ENCODE measurements at places on chromosomes 3 and 15.
A peak's percentile ranks its signal among the peaks of the same experiment; 100 is the strongest.

DNA sequence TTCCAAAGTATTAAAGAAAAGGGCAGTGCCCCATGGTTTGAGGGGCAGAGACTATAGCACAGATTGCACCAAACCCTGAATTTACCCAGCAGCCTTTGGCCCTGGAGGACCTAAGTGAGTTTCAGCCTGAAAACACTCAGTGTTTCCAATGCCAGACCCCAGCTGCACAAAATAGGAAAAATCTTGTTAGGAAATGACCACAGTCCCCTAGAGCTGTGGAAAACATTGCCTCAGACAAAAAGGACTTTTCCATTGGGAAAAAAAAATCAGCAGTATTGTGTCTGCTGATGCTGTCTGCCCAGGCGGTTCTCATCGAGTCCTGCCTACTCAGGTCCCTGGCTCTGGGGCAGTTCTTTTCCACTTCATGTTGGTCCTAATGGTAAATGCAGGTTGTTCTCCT lies 121.7 kb upstream of the DLG1 start:
- no peak for DNase-seq

DNA sequence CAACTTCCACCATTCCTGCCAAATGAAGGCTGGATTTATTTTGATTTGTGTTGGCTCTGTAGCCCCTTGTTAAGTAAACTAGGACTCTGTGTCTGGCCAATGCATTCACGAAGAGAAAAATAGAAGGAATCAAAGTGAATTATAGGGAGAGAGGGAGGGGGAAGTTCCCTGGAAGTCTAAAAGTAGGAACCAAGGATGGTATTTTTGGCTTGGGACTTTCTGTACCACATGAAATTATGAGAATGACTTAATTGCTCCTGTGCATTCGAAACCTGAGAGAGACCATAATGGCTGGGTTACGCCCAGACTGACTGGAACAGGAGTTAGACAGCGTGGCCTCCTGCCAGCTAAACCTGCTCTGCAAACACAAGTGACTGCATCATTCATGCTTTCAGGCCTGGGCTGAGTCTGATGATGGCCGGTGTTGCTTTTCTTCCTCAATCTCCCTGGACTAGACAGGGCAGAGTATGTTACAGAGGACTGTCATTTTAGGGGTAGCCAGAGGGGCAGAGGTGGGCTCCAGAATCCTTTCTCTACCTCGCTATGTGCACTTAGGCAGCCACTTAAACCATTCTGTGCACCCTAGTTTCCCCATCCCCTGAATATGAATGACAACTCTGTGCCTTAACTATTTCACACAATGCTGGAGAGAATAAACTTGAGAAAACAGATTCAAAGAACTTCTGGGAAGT lies 58.9 kb downstream of the MYO1E start:
- peak; percentile 29 for DNase-seq

GRCh38 chr3:133979553-133979952 lies 50.2 kb downstream of the SLCO2A1 start:
- no peak for DNase-seq

GRCh38 chr3:196643201-196643749 lies 3.8 kb downstream of the NRROS start:
- no peak for DNase-seq

GRCh38 chr3:69997631-69998307 lies 1.8 kb upstream of the SAMMSON start:
- DNase-seq, result no peak

DNA sequence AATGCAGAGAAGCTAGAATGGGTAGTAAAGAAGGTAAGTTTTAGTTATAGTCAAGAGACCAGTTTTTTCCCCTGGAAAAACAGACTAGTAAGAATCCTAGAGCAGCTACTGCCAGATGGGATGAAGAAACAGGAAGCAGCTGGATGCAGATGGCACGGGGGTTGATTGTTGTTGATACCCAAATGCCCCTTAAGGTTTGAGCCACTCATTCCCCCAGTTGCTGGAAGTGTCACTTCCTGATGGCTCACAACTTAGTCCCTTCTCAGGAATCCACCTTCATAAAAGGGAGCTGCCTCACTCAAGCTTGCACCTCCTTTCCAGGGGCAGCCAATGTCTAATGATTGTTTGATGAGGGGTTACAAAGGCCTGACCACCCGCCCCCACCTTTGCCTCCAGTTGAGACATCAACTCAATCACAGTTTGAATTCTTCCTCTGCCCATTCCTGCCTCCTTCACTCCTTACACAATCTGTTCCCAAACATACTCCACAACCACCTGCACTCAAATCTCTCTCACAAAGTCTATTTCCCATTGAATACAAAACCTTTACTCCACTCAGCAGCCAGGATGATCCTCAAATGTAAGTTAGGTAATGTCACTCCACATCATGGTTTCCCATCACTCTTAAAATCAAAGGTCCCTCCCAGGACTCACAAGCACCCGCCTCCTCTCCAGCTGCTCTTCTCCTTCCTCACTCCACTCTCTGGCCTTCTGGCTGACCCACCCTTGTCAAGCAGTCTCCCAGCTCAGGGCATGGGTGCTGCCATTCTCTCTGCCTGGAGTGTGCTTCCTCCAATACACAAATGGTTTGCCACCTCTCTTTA lies 450.1 kb upstream of the THBS1 start:
- DNase-seq, result no peak

DNA sequence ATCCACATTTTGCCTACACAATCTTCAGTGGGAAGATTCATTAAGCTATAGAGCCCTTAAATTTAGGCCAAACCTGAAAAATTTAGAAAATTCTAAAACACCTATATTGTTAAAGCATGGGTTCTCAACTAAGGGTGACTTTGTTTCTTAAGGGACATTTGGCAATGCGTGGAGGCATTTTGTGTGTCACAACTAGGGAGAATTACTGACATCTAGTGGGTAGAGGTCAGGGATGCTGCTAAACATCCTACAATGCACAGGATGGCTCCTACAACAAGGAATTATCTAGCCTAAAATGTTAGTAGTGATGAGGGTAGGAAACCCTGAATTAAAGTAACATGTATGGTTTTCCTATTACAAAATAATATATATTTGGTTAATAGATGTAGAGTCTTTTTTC lies 55.8 kb downstream of the TBC1D5 start:
- no peak for DNase-seq

Measured in endodermal cell (in vitro differentiated cells).